ENCODE measurements at places on chromosomes 12 and 14. TPM values are rescaled to one million over a fixed set of nuclear protein-coding genes. Genes with fewer than 3 reads are reported as not detected.

The TEX22 gene
- 3.6 TPM for polyA plus RNA-seq

The LRRIQ1 gene
- 37.5 TPM for polyA plus RNA-seq

The GARIN6 gene
- polyA plus RNA-seq: 0.09 TPM

The ACSM4 gene
- polyA plus RNA-seq: not detected

The TMTC2 gene
- polyA plus RNA-seq: 32.3 TPM

The GLI1 gene
- 21.2 TPM for polyA plus RNA-seq
